ENCODE measurements at places on chromosomes 7 and 10. TPM values are rescaled to one million over a fixed set of nuclear protein-coding genes. Genes with fewer than 3 reads are reported as not detected.

- DNase-seq: no peak
- no peak overlapping the region for H3K27ac ChIP-seq
- no peak overlapping the region for H3K4me3 ChIP-seq
- no peaks in the 10 kb centered on the region for H3K27me3 ChIP-seq
- H3K4me1 ChIP-seq: no peaks in the 10 kb centered on the region
These were observed 50.8 kb downstream of the SIRT1 start for GRCh38 chr10:67935223-67935622.

DNA sequence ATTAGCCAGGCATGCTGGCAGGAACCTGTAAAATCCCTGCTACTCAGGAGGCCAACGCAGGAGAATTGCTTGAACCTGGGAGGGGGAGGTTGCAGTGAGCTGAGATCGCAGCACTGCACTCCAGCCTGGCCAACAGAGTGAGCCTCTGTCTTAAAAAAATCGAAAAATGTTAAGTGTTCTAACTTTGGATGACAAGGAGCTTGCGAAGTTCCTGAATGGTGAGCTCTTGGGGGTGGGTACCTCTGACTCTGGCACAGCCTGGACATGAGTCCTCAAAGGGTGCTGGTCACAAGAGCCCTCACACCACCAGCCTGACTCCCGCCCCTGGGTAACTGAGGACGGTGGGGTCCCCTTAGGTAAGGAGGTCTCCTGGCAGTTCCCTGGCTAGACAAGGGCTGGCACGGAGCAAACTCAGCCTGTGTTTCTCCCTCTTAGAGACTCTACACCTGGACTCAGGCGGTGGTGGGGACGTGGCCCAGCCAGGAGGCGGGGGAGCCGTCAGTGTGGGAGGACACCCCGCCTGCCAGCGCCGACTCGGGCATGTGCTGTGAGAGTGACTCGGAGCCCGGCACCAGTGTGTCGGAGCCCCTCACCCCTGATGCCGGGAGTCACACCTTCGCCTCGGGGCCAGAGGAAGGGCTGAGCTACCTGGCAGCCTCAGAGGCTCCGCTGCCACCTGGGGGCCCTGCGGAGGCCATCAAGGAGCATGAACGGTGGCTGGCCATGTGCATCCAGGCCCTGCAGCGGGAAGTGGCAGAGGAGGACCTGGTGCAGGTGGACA lies 24.1 kb downstream of the AMZ1 start:
- H3K27me3 ChIP-seq: no peaks in the 10 kb centered on the region
- H3K27ac ChIP-seq: peak overlapping the region; percentile 62
- no peak for DNase-seq
- no peaks in the 10 kb centered on the region for H3K36me3 ChIP-seq
- no peak overlapping the region for H3K4me3 ChIP-seq
- H3K4me1 ChIP-seq: peaks cover 40% of the 10 kb centered on the region

DNA sequence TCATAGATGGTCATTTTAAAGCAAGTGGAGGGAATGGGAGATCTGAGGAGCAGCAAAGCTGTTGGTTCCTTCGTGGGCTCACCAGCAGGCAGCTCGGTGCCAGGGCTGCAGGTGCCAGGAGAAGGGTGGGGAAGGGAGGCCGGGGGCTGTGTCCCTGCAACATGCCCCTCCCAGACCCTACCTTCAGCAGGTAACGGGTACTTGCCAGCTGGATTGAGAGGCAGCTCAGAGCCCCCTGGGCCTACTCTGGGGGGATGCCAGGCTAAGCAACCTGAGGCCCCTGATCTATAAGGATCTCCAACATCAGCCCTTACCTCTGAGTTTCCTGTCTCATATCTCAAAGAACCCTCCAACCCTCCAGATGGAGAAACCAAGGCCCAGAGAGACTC lies 173.3 kb downstream of the NEURL1 start:
- H3K27ac ChIP-seq: peak overlapping the region; percentile 73
- no peaks in the 10 kb centered on the region for H3K27me3 ChIP-seq
- H3K36me3 ChIP-seq: no peaks in the 10 kb centered on the region
- H3K4me1 ChIP-seq: peaks cover 6% of the 10 kb centered on the region

DNA sequence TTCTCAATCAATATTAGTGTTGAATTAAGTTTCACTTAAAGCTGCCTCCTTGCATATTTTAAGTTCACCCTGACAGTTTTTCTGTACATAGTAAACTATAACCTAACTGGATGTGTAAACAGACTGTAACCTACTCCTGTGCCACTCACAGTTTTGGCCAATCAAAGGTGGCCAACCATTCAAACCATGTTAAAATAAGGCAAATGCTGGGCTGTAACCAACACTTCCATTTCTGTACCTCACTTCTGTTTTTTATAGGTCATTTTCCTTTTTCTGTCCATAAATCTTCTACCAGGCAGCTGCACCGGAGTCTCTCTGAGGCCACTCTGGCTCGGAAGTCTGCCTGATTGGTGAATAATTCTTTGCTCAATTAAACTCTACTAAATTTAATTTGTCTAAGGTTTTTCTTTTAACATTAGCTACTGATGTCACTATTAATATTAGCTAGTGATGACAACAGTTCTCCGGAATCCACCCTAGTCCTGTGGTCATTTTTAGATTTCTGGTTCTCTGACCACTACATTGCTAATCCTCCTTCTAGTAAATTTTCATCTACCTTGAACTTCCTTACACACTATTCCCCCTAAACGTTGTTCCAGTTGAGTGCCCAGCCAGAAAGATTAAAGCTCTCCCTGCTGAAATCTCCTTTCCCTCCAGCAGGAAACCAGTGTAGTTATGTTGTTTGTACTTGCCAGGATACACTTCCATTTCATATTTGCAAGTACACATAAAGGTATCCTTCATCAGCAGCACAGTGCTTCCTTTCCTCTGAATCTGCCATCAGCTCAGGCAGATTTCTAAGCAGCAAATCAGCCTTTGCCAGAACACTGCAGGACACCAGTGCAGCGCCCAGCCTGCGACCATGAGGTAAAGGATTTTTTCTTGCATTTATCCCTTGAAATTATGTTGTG lies 18.6 kb upstream of the IFIT2 start:
- DNase-seq: no peak
- H3K27ac ChIP-seq: peak overlapping the region; percentile 79
- peaks cover 24% of the 10 kb centered on the region for H3K4me1 ChIP-seq
- H3K36me3 ChIP-seq: no peaks in the 10 kb centered on the region
- no peak overlapping the region for H3K4me3 ChIP-seq

GRCh38 chr10:132538031-132538789 lies 623 bp downstream of the INPP5A start:
- peak overlapping the region; percentile 73 for H3K4me3 ChIP-seq
- peak; percentile 88 for DNase-seq
- peaks cover 25% of the 10 kb centered on the region for H3K4me1 ChIP-seq
- no peaks in the 10 kb centered on the region for H3K36me3 ChIP-seq
- H3K27me3 ChIP-seq: no peaks in the 10 kb centered on the region
- H3K27ac ChIP-seq: peak overlapping the region; percentile 78

- peaks cover 73% of the 10 kb centered on the region for H3K4me1 ChIP-seq
- DNase-seq: no peak
- H3K4me3 ChIP-seq: peak overlapping the region; percentile 85
- H3K27me3 ChIP-seq: no peaks in the 10 kb centered on the region
- peak overlapping the region; percentile 97 for H3K27ac ChIP-seq
These were observed 663 bp downstream of the HERPUD2 start for GRCh38 chr7:35694161-35694783.

The SPDYE2 gene
- not detected for total RNA-seq

The STEAP4 gene
- total RNA-seq: 149 TPM

DNA sequence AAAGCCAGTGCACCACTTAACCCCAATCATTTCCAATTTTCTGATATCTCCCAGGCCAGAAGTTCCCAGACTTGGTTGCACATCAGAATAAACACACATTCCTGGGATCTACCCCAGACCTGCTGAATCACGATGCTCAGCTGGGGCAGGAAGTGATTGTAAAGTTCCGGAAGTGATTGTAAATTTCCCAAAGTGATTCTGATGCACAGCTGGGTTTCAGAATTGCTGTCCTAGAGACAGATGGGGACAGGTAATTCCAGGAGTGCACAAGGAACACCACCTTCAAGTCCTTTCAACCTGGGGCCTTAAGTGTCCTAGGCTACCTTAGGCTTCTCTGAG lies 104.2 kb upstream of the EEPD1 start:
- no peak for DNase-seq
- no peak overlapping the region for H3K4me3 ChIP-seq
- H3K27ac ChIP-seq: no peak overlapping the region
- peaks cover 33% of the 10 kb centered on the region for H3K4me1 ChIP-seq

DNA sequence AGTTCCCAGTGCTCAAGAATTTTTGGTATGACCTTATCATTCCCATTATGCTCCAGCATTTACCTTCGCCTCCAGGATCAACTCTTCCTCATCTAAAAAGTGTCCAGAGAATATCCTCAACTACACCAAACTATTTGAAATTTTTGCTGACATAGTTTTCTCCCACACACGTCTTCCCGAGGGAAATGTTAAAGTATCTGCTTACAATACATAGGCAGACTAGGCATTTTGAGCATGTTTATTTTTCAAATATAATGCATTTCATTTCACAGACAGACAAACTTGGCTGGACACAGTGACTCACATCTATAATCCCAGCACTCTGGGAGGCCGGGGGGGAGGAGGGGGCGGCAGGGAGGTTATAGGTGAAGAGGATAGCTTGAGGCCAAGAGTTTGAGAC lies 177.1 kb upstream of the TRIM24 start:
- no peak overlapping the region for H3K4me3 ChIP-seq
- no peaks in the 10 kb centered on the region for H3K36me3 ChIP-seq
- H3K27ac ChIP-seq: no peak overlapping the region

- peaks cover 3% of the 10 kb centered on the region for H3K36me3 ChIP-seq
- no peak for DNase-seq
- no peaks in the 10 kb centered on the region for H3K27me3 ChIP-seq
These were observed 670 bp upstream of the AGK start for GRCh38 chr7:141550386-141551093.

- no peak overlapping the region for H3K27ac ChIP-seq
- H3K27me3 ChIP-seq: no peaks in the 10 kb centered on the region
- no peak overlapping the region for H3K4me3 ChIP-seq
- no peaks in the 10 kb centered on the region for H3K4me1 ChIP-seq
These were observed 63.2 kb downstream of the KAT6B start for GRCh38 chr10:74889662-74889998.

- no peak for DNase-seq
- H3K27ac ChIP-seq: no peak overlapping the region
- no peak overlapping the region for H3K4me3 ChIP-seq
- H3K27me3 ChIP-seq: no peaks in the 10 kb centered on the region
These were observed 68.5 kb downstream of the CTBP2 start for GRCh38 chr10:125091891-125092290.

The PAPSS2 gene
- 183 TPM for total RNA-seq

DNA sequence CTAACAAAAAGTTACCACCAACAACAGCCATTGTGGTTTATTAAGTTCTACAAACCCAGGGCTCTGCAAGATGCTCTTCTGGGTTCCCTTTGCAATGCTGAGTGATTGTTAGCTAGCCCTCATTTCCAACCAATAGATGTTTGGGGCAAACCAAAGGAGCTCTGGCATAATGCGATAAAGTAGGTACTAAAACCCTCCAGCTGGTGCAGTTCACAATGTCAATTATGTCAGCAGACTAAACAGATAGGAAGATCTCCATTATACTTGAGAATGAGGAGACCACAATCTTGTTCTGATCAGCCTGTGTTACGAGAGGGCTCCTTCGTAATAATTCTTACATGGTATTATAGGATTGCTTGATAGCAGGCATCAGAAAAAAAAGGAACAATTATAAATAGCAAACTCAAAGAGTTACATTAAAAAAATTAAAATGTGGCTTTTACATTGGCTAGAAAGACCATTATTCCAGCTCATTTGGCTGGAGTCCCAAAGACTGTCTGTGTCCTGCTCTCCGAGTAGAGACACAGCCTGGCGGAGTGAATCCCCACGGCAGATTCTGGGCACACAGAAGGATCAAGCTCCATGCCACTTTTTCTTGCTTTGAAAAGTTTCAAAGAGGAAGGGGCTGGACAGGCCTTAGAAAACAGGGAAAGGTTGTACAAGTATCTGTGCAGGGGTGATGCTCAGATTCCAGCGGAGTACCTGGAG lies 93.8 kb downstream of the ZRANB1 start:
- peak overlapping the region; percentile 15 for H3K27ac ChIP-seq
- H3K4me3 ChIP-seq: no peak overlapping the region
- peaks cover 5% of the 10 kb centered on the region for H3K4me1 ChIP-seq
- H3K27me3 ChIP-seq: no peaks in the 10 kb centered on the region

The ANTXRL gene
- total RNA-seq: not detected

- no peak for DNase-seq
- no peaks in the 10 kb centered on the region for H3K27me3 ChIP-seq
- H3K27ac ChIP-seq: no peak overlapping the region
- no peaks in the 10 kb centered on the region for H3K36me3 ChIP-seq
- H3K4me3 ChIP-seq: no peak overlapping the region
These were observed 963.7 kb downstream of the REEP3 start for GRCh38 chr10:64484811-64485330.

GRCh38 chr10:5476918-5477525 lies 22.3 kb downstream of the CALML5 start:
- no peak for DNase-seq
- H3K36me3 ChIP-seq: no peaks in the 10 kb centered on the region
- no peaks in the 10 kb centered on the region for H3K4me1 ChIP-seq
- no peaks in the 10 kb centered on the region for H3K27me3 ChIP-seq

The CYP2C19 gene
- not detected for total RNA-seq

The IDI1 gene
- 61.1 TPM for total RNA-seq

The JMJD1C gene
- 83.3 TPM for total RNA-seq

The TNPO3 gene
- total RNA-seq: 38.7 TPM

- H3K27ac ChIP-seq: no peak overlapping the region
- no peaks in the 10 kb centered on the region for H3K27me3 ChIP-seq
- DNase-seq: no peak
- no peak overlapping the region for H3K4me3 ChIP-seq
- H3K36me3 ChIP-seq: no peaks in the 10 kb centered on the region
- H3K4me1 ChIP-seq: no peaks in the 10 kb centered on the region
These were observed 271.9 kb upstream of the DGKB start for GRCh38 chr7:15174485-15174884.

The ELFN1 gene
- 1.6 TPM for total RNA-seq

DNA sequence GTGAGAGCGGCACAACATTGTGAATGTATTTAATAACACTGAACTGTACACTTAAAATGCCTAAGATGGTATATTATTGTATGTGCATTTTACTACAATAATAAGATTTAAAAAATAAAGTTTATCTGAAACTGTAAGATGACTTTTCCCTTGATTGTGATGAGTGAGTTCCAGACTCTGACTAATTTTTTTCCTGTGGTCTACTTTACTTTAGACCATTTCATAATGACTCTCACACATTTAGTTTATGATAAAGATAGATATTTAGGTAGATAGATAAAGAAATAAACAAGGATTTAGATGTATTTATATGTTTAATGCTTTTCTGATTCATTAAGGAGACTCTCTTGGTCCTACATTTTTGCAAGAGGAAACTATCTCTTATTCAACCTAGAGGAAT lies 835.9 kb upstream of the SORCS1 start:
- H3K27ac ChIP-seq: no peak overlapping the region
- H3K36me3 ChIP-seq: no peaks in the 10 kb centered on the region
- no peak overlapping the region for H3K4me3 ChIP-seq
- no peaks in the 10 kb centered on the region for H3K4me1 ChIP-seq
- H3K27me3 ChIP-seq: no peaks in the 10 kb centered on the region
- no peak for DNase-seq

Measured in left lung (tissue), 14 donors.